ENCODE measurements at places on chromosomes 5 and 9.

GRCh38 chr5:111392181-111392580 is 120.2 kb downstream of the STARD4 start:
- no peak for DNase-seq

DNA sequence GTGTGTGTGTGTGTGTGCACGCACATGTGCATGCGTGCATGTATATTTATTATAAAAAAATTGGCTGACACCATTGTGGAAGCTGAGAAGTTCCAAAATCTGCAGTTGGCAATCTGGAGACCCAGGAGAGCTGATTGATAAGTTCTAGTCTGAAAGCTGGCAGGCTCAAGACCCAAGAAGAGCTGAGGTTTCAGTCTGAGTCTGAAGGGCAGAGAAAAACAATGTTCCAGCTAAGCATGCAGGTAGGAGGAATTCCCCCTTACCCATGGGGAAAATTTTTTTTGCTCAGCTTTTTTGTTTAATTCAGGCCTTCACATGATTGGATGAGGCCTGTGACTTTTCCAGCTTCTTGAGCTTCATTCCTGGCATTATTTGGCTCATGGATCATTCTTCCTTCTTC is 31.2 kb upstream of the ACTBL2 start:
- DNase-seq = no peak

DNA sequence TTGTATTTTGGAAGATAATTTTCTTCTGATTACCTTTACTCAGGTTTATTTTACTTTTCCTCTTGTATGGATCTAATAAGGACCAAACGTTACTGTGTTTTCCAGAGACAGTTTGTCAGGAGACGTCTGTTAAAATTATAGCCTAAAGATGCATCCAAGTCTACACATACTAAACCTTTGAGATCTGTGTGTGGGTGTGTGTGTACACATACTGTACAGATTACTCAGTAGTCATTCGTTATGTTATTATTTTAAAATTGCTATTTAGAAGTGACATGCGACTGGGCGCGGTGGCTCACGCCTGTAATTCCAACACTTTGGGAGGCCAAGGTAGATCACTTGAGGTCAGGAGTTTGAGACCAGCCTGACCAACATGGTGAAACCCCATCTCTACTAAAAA is 51.6 kb upstream of the CNTLN start:
- no peak for DNase-seq

DNA sequence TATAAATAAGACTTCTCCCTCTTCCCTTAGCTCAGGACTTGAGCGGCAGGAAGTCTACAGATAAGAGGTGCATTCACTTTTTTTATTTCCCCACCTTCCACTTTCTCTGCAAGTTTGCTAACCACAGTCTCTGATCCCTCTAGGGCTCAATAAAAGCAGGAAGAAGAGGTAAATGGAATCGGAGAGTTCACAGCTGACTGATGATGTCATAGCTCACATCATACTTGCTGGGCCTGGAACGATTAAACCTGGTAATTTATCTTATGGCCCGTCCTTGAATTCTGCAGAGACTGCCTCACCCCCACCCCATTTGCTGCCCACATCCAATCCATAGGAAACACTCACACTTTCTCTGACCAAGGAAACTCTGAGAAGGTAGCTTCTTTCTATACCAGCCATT is 62.9 kb downstream of the DRD1 start:
- no peak for DNase-seq

- no peak for DNase-seq
Measured at GRCh38 chr9:15485836-15486666, 24.7 kb downstream of the PSIP1 start.

DNA sequence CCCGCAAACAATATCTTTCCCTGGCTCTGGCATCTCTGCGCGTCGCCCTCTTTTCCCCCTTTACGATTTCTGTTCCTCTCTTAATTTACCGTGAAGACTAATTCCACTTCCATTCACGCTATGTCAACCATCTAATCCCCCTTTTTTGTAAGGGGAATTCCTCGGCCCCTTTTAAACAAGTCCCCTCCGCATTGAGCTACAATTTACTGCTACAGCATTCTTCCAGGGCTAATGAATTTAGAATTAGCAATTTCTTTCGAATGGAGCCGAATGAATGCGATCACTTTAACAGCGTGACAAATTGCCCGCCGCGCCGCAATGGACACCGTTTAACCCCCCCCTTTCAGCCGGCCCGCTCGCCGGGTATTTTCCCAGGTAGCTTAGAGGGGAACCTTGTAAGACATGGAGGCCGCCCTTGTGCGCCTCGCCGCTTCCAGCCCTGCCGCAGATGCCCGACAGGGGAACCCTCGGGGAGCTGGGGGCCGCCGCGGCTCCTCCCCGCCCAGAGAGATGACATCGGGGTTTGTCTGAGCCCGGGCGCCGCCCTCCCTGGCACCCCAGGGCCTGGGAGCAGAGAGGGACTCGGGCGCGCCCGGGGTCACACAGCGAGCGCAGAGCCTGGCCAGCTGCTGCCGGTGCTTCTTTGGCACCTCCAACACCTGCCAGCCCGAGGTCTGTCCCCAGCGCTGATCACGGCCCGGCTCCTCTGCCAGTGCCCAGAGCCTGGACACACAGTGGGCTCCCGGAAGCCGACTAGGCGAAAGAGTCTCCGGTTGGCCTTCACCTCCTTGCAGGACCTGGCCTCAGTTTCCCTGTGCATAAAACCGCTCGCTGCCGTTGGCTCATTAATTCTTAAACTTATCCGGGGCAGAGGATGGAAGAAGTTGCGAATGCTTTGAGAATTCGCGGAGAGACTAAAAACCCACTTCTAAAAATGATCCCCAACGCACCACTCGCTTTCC is 1.3 kb downstream of the PRDM12 start:
- DNase-seq = no peak

GRCh38 chr9:4805191-4805918 is 12.6 kb downstream of the RCL1 start:
- DNase-seq = no peak

- no peak for DNase-seq
Measured at GRCh38 chr5:149687486-149688168, 42.5 kb upstream of the PPARGC1B start.

DNA sequence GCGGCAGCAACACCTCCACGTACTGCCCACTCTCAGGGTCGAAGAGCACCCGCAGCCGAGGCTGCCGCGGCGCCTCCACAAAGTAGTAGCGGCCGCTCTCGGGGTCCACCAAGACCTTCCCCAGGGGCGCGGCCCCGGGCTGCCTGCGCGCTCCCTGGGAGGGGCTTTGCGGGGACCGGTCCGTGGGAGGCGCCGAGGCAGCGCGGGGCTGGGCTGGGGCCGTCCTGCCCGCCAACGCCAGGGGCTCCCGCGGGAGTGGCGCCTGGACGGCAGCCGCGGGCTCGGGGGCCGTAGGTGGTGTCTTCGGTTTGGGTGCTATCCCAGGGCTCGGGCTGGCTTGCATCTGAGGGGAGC is 2.6 kb upstream of the MZB1 start:
- no peak for DNase-seq

GRCh38 chr9:89410641-89411350 is 87.1 kb downstream of the SEMA4D start:
- DNase-seq = no peak

DNA sequence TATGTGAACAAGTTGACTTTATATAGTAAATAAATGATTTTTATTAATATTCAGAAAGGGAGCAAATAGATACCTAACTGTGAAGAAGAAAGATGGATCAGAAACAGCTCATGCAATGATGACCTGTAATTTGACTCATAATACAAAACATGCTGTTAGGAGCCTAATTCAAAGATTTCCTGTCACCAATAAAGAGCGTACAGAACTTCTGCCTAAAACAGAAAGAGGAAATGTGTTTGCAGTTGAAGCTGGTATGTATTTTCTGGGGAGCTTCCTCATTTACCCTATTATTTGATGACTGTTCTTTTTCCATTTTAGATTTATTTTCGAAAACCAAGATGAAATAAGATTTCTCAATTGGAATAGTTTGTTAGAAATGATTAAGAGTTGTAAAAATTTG is 11.4 kb downstream of the YTHDC2 start:
- no peak for DNase-seq

DNA sequence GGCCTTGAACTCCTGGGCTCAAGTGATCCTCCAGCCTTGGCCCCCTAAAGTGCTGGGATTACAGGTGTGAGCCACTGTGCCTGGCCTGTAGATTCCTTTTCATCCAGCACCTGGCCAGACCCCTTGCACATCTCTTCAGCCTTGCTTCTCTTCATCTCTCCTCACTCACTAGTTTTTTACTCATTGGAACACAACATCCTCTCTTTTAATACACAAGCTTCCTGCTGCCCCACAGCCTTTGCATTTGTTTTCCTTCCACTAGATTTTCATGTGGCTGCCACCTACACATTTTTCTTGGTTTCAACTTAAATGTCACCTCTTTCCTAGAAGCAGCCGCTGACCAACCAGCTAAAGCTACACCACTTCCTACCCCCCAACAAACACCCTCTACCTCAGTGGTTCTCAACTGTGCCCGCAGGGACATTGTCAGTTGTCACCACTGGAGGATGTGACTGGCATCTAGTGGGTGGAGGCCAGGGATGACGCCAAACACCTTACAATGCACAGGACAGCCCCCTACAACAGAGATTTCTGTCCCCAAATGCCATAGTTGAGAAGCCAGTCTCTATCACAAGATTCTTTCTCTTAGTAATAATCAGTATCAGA is 33.7 kb downstream of the HAVCR1 start:
- DNase-seq = no peak

DNA sequence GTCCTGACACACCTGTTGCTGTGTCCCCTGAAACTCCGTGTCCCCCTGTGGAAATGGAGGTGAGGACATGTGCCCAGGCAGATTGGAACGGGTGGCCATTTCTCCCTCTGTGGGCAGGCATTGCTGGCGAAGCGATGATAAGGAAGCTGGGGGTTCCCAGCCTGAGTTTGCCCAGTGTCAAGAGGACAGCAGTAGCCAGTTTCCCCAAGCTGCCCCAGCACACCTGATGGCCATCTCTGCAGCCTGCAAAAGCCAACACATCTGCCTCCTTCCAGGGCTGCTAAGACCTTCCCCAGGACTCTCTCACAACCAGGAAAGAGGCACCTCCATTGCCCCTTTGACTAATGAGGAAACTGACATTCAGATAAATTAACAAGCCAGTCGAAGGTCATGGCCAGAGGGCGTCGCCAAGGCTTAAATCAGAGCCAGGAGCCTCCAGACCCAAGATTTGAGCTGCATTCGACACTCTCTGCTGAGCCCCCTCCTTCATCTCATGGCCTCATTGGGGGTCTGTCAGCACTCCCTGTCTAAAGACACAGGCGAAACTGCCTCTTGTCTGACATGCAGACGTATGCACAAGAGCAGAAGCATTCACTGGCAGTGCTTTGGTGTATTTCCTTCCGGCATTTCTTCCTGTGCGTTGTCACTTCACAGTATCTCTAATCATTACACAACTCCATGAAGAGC is 10.4 kb upstream of the WNK2 start:
- no peak for DNase-seq

All from NCI-H1436 treated with DMSO at 0.1 percent for 48 hours (cell line).